Thymus (tissue), 14 donors: ENCODE measurements at places on chromosomes 7 and 10. TPM values are rescaled to one million over a fixed set of nuclear protein-coding genes. Genes with fewer than 3 reads are reported as not detected.

The MYL10 gene
- polyA plus RNA-seq: 0.32 TPM

The MYPN gene
- polyA plus RNA-seq: 0.11 TPM

The CCDC3 gene
- 52.4 TPM for polyA plus RNA-seq

The OR9A2 gene
- not detected for polyA plus RNA-seq

- no peaks in the 10 kb centered on the region for H3K27me3 ChIP-seq
- DNase-seq: no peak
- no peak overlapping the region for H3K4me3 ChIP-seq
- no peaks in the 10 kb centered on the region for H3K36me3 ChIP-seq
Observed at GRCh38 chr7:142583446-142583845, 165.8 kb upstream of the PRSS1 start.

DNA sequence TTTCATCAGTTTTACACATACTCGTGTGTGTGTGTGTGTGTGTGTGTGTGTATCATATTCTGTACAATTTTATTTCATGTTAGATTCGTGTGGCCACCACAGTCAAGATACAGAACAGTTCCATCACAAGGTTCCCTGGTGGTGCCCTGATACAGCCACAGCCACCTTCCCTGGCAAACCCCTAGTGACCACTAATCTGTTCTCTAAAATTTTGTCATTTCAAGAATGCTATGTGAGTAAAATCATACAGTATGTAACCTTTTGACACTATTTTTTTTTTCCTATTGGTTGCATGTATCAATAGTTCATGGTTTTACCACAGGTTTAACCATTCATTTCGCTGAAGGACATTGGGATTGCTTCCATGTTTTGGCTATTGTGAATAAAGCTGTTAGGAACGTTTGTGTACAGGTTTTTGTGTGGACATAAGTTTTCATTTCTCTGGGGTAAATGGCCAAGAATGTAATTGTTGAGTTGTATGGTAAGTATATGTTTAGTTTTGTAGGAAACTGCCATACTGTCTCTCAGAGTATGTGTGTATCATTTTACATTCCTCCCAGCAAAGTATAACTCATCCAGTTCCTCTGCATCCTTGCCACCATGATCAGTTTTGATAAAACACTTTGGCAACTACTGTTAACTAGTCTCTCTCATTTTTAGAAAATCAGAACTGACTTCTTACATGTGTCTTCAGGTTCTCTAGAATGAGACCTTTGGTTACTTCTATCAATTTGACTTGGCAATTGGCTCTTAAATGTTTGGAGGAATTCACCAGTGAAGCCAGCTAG lies 20.6 kb downstream of the KLHDC10 start:
- no peak overlapping the region for H3K27ac ChIP-seq
- H3K27me3 ChIP-seq: no peaks in the 10 kb centered on the region

GRCh38 chr10:26085549-26085948 lies 131.0 kb upstream of the GAD2 start:
- H3K36me3 ChIP-seq: no peaks in the 10 kb centered on the region
- H3K4me3 ChIP-seq: no peak overlapping the region
- H3K4me1 ChIP-seq: no peaks in the 10 kb centered on the region
- no peak for DNase-seq

DNA sequence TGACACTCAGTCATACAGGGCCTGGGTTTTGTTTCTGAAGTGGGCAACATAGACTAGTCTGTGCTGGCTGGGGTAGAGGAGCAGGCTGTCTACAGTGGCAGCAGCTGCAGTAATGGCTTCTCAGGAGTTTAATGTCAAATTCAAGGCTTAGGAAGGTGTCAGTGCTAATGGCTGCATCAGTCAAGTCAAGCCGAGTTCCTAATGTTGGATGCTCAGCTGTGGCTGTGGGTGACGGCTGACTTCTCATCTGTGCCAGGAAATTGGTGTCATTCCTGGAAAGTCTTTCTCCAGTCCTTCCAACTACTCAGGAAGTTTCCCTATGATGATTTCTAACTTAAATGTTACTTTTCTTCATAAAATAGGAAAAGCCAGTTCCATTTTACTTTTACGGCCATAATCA lies 468.1 kb upstream of the IGFBP3 start:
- no peaks in the 10 kb centered on the region for H3K27me3 ChIP-seq
- H3K36me3 ChIP-seq: no peaks in the 10 kb centered on the region
- H3K27ac ChIP-seq: no peak overlapping the region
- no peak overlapping the region for H3K4me3 ChIP-seq

GRCh38 chr10:117685431-117685830 lies 142.9 kb downstream of the EMX2 start:
- no peak overlapping the region for H3K27ac ChIP-seq
- no peaks in the 10 kb centered on the region for H3K4me1 ChIP-seq
- H3K36me3 ChIP-seq: no peaks in the 10 kb centered on the region
- no peaks in the 10 kb centered on the region for H3K27me3 ChIP-seq

DNA sequence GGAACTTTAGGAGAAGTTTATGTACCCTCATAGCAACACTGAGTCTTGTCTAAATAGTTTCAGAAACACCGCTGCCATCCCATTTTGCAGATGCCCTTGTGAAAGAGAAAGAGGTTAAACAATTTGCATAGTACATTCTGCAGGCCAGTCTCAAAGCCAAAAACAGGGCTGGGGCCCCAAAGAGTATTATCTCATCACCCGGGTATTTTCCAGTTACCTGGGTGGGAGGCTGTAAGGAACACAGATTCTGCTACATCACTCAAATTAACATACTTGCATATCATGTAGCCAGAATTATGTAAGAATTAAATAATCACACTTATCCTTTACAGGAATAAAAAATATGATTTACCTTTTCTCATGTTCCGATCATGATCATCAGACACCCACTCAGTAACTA lies 3.1 kb upstream of the FAM171A1 start:
- H3K36me3 ChIP-seq: no peaks in the 10 kb centered on the region
- H3K27ac ChIP-seq: no peak overlapping the region
- DNase-seq: no peak
- H3K27me3 ChIP-seq: peaks cover 28% of the 10 kb centered on the region
- H3K4me1 ChIP-seq: no peaks in the 10 kb centered on the region

DNA sequence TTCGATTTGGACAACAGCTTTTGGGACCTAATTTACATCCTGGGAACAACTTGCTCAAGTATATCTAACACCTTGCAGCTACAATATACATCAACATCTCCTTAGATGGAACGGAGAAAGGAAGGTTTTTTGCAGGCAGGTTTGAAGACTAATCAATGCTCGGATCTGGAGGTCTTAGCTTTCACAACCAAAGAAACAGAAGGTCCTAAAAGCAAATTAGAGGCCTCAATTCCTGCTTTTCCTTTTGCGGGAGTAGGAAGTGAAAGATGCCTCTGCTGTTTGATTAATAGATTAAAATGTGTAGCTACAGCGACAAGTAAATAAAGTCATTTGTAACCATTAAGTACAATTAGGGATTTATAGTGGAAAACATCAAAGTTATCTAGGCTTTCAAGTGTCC lies 3.7 kb upstream of the SP8 start:
- DNase-seq: no peak
- H3K4me3 ChIP-seq: no peak overlapping the region
